ENCODE measurements at places on chromosomes 11 and 22.

GRCh38 chr22:36775964-36776669, at the start of gene IFT27:
Gene IFT27, minus strand, starts transcription at chr22:36776119. Its CDS starts 412 bp downstream, at chr22:36775707.
- peak; percentile 100 for DNase-seq

DNA sequence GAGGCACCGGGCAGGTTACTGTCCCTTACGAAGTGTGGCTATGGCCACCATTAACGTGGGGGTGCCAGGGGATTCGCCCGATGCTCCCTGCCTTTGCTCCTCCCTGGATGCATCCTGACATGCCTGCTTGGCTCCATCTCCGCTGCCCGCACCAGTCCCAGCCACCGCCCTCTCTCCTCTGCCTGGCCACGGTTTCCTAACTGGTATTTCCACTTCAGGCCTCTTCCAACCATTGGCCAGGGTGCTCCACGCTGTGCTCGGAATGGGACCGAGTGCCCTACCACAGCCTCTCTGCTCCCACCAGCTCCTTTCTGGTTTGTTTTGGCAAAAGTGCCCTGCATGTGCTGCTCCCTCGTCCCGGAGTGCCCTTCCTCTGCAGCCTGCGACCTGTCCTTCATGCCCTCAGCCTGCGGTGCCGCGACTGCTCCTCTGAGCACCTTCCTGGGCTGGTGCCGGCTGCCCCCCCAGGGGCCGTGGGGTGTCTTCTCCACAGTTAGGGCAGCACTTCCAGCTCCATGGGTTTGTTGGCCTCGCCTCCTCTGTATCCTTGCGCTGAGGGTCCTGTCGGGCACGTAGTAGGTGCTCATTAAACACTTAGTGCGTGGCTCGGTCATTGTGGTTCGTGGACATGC, 12.6 kb upstream of the GRAMD4 start:
- DNase-seq: no peak

- DNase-seq: no peak
Measured at GRCh38 chr11:34658071-34659015, 37.5 kb downstream of the EHF start.

- DNase-seq: no peak
Measured at GRCh38 chr11:120579611-120580031, 68.1 kb downstream of the GRIK4 start.

DNA sequence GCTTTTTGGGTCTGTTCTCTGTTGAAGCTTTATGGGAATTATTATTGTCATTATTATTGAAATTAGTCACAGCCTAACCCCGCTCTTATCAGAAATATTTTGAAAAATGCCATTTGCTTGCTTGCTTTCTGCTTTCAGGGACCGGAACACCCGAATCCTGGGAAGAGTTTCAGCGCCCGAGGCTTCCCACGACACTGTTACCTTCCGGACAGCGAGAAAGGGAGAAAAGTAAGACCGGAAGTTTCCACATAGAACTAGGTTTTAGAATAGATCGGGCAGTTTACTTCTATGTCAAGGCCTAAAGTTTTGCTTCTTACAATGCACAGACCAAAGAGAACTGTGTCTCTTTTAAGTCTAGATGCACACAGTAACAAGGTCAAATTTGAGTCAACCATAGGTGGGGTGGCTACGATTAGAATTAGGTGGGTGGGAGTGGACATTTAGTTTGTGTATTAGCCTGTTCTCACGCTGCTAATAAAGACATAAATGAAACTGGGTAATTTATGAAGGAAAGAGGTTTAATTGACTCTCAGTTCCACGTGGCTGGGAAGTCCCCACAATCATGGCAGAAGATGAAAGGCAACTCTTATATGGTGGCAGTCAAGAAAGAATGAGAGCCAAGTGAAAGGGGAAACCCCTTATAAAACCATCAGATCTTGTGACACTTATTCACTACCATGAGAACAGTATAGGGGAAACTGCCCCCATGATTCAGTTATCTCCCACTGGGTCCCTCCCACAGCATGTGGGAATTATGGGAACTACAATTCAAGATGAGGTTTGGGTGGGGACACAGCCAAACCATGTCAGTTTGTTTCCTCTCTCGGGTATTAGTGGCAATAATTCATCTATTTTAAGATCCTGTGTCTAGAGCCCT, 12.9 kb downstream of the MPEG1 start:
- DNase-seq: no peak

DNA sequence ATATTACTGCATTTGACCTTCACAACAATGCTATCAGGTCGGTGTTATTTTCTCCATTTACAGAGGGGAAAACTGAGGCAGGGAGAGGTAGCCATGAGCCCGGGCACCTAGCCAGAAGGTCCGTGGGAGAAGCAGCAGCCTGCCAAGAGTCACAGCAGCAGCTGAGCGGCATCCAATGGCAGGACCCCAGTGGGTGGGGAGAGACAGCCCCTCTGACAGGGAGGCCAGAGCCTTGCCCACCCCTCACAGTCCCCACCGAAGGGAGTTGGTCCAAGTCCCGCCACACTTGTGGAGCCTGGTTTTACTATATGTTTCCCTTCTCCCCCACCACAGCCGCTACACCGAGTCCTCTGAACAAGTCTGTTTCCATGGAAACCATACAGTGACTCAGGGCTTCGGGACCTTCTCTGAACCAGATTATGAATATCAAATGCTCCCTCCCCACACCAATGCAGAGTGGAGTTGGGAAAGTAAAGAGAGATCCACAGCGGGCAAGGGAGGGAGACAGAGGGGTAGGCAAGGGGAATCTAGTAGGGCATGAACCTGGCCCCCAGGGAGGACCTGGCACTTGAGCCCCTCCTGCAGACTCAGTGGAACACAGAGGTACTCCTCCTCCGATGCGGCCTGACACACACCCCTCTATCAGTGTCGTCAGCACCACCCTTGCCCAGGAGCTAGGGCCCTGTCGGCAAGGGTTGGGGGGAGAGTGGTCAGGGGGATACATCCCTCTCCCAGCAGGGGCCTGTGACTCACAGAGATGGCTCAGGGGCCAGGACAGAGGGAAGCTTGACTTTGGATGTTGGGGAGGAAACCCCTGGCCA, 2.5 kb downstream of the CHST1 start:
- DNase-seq: no peak

GRCh38 chr11:35633827-35634423, 15.7 kb downstream of the FJX1 start:
- DNase-seq: no peak

DNA sequence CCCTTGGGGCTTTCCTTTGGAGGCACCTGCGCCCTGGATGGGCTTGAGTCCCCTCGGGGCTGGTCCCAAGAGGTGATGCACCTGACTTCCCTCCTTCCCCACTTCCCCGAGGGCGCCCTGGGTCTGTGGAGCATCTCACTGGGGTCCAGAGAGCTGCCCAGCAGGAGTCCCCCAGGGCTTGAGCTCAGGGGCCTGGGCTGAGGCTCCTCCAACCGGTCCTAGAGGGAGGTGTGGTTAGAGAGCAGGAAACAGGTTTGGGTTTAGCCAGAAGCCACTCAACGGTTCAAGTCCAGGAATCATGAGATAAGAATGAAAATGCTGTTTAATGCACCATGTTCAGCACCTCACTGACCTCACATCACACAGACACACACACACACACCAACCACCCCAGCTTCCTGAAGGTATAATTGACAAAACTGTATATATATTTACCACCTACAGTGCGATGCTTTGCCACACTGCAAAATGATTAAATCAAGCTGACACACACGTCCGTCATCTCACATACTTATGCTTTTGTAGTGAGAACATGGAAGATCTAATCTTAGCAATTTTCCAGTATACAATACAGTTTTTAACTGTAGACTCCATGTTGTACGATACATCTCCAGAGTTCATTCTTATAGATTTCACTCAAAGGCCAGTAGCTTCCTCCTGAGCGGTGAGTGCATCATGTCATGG, 628 bp upstream of the IGLL1 start:
- no peak for DNase-seq

DNA sequence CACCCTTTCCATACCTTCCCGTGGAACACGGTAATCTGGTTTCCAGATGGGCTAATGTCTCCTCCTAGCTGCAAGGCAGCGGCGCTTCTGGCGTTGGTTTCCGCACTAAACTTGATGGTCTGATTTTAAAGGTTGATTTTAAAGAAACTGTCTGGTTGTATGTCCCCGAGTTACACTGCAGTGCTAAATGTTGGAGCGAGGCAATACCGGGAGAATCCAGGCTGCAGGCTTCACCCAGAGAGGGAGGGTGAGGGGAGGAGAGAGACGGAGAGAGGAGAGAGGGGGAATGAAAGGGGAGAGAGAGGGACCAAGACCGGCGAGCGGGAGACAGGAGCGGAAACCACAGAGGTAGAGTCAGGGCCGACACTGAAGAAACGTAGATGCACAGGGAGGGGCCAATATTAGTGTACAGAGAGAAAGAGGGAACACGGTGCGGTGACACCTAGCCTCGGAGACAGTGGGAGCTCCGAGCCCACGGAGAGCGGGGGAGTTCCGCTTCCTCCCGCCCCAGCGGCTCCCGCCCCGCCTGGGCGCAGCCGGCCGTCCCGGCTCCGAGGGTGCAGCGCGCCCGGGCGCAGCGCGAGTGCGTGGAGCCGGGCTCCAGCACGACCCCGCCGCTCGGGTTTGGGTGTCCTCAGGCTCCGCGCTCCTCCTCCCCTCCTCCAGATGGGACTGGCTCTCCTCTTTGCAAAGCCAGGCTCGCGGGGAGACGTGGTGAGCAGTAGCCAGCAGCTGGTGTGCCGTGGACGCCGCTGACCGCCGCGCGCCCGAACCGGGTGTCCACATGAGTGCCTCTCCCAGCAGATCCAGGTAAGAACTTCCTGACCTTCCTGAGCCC, 71.9 kb upstream of the GRAMD1B start:
- DNase-seq: peak; percentile 36

GRCh38 chr11:130740819-130741218, 175.5 kb downstream of the SNX19 start:
- no peak for DNase-seq

DNA sequence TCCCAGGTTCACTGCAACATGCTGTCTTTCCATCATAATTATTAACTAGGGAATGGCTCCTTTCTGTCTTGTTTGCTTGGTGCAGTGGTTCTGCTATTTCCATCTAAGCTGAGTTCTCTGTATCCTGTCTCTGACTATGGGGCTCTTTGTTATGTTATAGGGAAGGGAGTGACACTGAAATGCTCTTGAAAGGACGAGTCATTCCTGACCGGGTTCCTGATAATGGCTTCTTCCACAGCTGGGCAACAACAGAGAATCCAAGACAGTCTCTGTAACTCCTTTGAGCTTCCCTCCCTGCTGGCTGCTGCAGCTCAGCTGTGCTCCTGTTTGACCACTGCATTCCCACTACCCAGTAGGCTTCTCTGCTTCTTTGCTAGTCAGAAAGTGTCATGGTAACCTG, 24.1 kb downstream of the OR2AT4 start:
- DNase-seq: no peak

DNA sequence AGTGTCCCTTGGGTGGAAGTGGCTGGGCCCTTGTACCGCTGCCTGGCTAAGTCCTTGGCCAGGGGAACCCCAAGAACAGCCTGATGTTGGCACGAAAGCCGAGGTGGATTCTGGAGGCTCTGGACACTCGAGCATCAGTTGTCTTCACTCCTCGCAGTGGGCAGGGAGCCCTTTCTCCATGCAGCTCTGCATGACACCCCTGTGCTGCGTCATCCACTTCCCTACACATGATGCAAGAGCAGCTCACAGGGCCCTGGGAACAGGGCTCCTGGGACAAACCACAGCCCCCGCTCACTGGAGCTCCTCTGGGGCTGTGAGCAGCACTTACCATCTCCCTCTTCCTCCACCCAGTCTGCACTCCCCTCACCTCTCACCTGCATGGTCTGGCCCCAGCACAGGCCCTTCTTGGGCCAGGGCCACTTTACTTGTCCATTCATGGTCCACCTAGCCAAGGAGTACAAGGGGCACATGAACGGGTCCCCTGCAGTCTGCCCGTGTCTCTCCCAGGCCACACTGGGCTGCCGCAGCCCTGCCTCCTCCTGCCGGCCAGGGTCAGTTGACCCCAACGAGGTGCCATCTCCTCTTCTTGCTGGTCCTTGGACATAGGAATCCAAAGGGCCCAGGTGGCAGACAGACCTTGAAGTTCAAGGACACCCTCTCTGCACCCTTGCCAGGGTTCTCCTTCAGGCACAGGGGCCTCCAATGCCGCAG, 66.5 kb downstream of the IGF2 start:
- DNase-seq: no peak

DNA sequence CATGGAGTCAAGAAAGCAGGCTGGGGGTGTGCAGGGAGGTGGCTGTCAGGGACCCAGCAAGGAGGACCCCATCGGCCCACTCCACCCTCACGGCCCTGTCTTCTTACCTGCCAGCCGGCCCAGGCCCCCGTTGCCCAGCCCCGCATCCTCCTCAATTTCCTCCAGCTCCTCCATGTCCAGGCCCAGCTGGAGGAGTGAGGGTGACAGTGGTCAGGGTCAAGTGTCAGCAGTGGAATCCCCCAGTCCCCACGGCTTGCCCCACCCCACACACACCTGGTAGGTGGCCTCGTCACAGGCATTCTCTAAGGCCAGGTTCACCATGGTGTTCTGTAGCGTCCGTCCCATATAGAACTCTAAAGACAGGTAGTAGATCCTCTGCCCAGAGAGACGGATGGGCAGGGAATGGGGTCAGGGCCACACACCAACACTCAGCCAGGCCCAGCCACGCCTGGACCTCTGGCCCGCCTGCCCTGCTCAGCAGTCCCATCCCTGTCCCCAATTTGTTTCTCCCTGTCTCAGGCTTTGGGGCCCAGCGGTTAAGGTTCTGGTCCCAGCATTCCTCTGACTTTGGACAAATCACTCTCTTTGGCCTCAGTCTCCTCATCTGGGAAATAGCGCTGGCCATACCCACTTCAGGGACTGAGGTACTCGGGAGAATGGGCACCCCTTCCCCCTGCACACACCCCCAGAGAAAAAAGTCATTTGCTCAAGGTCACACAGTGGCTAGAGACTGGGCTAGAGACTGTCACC, 1.3 kb downstream of the PYGM start:
- DNase-seq: no peak

DNA sequence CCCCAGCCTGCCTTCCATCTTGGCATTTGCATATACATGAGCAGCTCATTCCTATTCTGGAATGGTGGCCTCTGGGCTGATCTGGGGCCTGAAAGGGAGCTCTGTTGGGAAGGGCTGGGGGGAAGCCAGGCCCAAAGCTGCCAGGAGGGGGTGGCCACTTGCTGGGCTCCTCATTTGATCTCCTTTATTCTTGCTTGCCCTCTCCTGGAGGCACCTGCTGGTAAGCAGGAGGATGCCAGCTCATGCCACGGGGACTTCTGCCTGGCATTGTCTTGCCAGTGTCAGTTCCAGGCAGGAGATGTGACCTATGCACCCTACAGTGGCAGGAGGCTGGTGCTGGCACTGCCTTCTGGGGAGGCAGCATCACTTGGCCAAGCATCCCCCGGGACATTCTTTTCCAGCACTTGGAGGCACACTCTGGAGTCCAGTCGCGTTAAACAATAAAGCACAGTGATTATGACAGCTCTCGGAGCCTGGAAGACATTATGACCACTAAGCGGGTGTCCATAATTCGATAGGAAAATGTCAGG, 128.3 kb downstream of the NTM start:
- DNase-seq: peak; percentile 82

- no peak for DNase-seq
Measured at GRCh38 chr11:45556851-45557707, 108.3 kb downstream of the CHST1 start.

DNA sequence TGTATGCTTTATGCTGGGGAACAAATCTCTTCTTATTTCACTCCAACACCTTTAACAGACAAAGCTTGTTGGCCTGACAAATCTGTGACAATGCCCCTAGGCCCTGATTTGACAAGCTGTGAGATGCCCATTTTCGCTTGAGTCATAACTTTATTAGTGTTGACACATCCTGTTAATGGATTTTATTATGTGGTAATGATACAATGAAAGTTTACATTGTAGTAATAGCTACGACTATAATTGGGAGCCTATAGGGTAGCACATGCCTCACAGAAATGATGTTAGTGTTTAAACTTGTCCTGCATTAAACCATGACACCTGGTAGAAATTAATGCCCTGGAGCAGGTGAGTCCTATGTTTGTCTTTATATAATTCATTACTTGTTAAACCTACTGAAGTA, 3.3 kb upstream of the MMP10 start:
- no peak for DNase-seq
